Iris pigment epithelial cell (primary cell): ENCODE measurements at places on chromosomes 3 and 15.

- DNase-seq = no peak
These were observed 10.4 kb upstream of the BAHD1 start for GRCh38 chr15:40430271-40430805.

DNA sequence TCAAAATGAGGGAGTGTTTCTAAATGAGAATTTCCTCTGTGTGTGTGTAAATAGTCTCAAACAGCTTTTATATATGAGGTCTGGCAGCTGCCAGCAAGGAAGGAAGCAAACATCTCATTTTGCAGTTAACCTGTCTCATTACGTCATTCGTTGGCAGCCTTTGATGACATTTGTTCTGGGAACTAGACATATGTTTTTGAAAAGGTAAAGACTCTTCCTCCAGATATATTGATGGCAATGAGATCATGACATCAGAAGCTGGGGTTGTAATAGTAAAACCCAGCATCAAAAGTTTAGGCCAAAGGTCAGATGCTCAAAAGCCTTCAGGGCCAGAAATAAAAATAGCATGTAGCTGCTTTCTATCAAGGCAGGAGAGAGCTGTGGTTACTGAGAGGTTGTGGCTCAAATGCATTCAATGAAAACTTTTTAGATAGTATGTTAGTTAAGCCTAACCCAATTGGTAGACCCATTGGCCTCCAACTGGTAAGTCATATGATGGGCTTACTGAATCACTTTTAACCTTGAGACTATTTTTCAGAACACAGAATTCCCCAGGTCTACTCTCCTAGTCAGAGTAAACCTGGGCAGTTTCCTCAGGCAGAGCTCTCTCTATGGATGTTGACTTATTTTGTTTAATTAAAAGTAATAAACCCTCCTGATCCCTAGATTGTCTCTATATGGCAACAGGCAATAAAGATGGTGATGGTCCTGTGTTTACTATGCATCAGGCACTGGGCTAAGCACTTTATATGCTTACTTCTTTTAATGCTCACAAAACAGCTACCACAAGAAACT is 386.5 kb upstream of the CFAP20DC start:
- no peak for DNase-seq

- DNase-seq = no peak
These were observed 46.7 kb upstream of the CCDC80 start for GRCh38 chr3:112687616-112688015.

GRCh38 chr3:87122766-87123165 is 104.3 kb upstream of the CHMP2B start:
- no peak for DNase-seq

DNA sequence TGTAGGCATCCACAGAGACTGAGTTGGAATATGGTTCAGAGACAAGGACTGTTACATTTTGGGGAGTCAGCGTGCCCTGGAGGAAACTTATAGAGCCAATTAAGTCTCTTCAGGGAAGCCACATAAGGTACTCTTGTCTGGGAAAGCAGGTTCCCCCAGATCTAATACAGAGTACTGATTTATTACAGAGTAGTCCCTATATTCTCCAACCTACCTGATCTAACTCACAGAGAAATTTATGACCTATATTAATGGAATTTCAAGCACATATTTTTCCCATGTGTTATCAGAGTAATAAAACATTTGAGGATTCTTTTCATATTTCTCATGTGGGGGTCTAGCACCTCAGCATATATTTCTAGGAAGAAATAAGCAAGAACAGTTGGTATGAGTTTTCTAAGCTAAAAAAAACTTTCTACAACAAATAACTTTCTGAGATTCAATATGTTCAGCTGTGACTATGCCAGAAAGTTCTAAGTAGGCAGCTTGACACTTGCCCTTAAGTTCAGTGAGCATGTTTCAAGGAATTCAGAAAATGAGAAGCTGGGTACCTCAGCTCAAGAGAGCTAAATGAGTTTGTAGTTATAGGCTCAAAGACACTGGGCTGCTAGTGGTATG is 75.3 kb upstream of the COL8A1 start:
- peak; percentile 78 for DNase-seq

DNA sequence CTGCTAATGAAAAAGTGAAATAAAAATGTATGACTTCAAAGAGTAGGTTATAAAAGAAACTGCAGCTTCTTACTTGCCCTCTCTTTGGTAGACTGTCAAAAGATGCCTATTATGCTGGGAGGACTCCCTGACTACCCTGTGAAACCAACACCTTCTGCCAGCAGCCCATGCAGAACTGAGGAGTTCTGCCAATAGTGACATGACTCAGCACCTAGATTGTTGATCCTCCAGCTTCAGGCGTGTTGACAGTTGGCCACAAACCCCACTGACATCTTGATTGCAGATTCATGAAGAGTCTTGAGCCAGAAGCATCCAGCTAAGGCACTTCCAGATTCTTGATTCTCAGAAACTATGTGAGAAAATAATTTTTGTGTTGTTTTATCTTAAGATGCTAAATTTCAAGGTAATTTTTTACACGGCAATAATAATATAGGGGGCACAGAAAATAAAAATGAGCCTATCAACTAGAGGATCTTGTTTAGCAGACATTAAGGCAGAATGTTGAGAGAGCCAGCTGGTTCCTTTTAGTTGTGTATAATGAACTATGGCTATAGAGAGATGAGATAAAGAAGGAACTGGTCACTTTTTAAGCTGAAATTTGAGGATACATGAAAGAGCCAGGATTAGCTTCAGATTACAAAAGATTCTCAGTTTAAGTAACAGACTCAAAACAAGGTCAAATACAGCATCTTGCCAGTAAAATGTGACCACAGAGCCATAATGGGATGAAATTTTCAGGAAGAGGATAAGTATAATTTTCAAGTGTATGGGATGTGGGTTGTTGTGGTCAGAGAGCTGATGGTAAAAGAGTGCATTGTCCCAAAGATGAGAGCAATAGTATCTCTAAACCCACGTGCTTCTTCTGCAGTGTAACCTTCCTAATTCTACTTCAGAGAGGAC is 588.7 kb upstream of the CBLB start:
- DNase-seq = peak; percentile 92

DNA sequence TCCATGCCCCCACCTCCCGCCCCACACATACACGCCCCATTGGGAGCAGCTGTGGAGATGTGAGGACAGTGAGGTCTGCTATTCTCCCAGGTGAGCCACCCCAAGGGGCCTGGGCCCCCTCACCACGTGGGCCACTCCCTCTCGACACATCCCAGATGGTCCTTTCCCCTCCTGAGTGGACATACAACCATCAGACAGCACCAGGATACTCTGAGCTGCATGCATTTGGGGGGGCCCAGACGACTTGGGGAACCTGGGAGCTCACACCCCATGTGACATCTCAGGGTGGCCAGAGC is 17.5 kb downstream of the FBLN2 start:
- no peak for DNase-seq

DNA sequence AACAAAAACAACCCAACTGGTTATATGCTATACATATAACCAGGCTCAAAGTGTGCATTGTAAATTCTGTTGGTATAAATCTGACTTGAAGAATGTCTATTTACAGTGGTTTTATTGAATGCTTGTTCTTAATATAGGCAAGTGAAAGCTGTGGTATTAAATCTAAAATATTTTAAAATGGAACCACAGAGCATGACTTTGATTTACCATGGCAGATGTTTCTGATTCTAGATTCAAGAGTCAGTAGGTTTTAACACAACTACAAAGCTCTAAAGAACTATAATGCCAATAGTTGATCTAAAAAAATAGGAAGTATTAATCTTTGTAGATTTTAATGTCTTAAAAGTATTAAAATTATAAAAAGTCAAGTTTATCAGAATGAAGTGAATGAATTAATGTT is 141.9 kb upstream of the PLSCR5 start:
- DNase-seq = no peak

DNA sequence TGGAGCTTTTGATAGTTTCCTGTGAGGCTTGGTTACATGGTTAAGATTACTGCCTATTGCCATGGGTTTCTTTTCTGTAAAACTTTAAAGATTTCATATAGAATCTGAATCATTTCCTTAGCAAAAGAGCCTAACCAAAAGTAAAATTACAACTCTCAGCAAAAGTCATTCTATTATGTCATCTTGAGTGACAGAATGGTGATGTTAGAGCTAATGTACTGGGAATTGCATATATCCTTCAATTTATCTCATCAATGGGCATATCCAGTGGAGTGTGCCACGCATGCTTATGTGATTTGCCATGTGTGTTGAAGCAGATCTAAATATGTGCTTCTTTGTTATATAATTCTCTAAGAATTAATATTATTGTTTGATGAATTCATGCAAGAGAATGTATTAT is 212.1 kb downstream of the ROBO1 start:
- no peak for DNase-seq

DNA sequence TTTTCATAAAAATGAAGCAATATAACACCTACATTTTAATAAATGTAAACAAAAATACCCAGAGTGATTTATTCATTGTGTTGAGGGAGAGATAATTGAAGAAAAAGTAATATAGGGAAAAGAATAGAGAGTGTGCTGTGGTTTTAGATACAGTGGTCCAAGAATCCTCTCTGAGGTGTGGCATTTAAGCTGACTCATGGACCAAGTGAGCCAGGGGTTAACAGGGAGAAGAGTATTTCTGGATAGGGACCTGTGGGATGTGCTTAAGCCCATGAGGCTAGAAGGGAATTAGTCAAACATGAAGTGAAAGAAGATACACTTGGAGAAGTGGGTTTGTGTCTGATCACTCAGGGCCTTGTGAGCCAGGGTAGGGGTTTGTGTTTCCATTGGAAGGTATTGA is 680.7 kb upstream of the GRM7 start:
- DNase-seq = peak; percentile 0

DNA sequence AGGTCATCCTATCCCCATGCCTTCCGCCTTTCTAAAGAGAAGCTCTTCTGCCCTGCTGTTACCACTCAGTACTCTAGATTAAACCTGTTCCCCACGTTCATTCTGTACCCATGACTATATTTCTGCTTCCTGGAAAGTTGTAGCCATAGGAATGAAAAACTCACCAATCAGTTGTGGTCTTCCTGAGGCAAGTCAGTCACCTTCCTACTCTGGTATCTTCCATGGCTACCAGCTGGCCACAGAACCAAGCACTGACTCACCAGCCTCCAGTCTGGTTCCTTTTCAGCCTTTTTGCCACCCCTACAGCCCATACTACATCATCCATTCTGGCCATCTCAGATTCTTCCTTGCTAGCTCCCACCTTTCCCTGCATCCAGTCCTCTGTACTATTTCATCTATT is 46.4 kb downstream of the TMEM44 start:
- DNase-seq = peak; percentile 86

DNA sequence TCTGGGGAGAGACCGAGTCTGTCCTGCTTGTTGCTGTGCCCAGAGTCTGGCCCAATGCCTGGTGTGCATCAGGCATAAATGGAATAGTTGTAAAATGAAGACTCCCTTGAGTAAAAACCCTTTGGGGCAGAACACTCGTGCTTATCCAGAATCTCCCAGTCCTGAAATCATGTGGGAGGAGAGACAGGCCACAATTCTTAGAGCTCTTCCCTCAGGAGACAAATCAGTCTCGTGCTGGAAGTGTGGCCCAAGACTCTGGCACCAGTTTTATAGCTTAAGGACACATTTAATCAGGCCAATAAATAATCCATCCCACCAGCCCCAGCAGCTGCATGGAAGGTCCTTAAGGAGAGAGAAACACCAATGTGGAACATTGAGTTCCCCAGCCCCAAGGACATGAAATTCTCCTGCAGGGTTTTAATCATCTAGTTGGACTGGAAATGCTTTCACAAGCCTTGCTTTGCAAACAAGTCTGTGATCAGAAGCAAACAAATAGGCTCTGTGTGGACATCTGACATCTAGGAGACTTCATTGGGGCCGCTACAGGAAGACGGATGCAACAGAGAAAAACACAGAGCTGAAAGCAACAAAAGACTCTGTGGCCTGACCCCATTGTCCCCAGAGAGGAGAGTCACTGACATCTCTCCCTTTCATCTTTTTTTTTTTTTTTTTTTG is 70.4 kb downstream of the LSM3 start:
- no peak for DNase-seq

GRCh38 chr15:40054855-40055575 is 16.0 kb upstream of the SRP14 start:
- DNase-seq = peak; percentile 47

DNA sequence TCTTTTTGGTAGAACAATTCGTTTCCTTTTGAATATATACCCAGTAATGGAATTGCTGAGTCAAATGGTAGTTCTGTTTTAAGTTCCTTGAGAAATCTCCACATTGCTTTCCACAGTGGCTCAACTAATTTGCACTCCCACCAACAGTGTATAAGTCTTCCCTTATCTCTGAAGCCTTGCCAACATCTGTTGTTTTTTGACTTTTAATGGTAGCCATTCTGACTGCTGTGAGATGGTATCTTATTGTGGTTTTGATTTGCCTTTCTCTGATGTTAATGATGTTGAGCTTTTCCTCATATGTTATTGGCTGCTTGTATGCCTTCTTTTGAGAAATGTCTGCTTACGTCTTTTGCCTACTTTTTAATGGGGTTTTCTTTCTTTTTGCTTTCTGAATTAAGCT is 270.6 kb upstream of the MEIS2 start:
- DNase-seq = no peak

- DNase-seq = no peak
These were observed 2.5 kb upstream of the HTR3C start for GRCh38 chr3:184050217-184050847.

DNA sequence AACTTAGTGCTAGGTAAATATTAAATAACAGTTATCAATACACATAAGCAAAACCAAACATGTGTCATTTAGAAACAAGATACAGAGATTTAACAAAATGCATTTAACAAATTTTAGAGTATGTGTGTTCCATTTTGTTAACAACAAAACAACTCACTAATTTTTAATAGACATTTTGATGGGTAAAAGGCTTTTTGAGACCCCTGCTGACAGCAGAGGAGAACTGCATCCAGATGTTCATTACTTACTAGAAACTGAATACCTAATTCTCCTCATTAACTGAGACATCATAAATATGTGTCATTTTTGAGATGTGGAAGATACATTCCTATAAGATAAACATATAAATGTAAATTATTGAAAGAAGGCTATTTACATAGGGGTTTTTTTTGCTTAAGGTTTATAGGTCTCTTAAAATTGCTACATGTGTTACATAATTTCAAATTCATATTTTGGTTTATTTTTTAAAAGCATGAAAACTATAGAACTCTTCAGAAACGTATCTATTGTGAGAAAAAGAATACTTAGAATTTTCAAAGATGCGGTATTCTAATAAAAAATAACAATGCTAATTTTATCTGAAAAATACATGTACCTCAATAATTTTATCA is 1009.8 kb downstream of the TUSC7 start:
- peak; percentile 25 for DNase-seq

DNA sequence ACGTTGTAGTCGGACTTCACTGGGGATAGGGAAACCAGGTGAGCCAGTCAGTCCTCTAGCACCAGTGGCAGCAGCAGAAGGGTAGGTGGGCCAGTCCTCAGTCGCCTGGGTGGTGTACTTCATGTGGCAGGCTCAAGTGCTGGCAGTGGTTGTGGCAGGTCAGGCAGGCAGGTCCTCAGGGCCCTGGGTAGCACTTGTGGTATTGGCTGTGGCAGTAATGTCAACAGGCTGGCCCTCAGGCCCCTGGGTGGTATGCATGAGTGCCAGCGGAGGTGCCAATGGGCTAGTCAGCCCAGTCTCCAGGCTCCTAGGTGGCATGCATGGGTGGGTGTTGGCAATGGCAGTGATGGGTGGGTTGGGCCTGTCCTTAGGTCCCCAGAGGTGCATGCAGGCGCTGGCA is 40.6 kb downstream of the FAIM start:
- no peak for DNase-seq

GRCh38 chr15:78992416-78993256 is 47.8 kb upstream of the CTSH start:
- no peak for DNase-seq
